ENCODE measurements at places on chromosomes 13 and 19. TPM values are rescaled to one million over a fixed set of nuclear protein-coding genes. Genes with fewer than 3 reads are reported as not detected.
A peak's percentile ranks its signal among the peaks of the same experiment; 100 is the strongest.

CHMP2A gene
- 74.8 TPM for total RNA-seq

AP1M2 gene
- 2.0 TPM for total RNA-seq

DNA sequence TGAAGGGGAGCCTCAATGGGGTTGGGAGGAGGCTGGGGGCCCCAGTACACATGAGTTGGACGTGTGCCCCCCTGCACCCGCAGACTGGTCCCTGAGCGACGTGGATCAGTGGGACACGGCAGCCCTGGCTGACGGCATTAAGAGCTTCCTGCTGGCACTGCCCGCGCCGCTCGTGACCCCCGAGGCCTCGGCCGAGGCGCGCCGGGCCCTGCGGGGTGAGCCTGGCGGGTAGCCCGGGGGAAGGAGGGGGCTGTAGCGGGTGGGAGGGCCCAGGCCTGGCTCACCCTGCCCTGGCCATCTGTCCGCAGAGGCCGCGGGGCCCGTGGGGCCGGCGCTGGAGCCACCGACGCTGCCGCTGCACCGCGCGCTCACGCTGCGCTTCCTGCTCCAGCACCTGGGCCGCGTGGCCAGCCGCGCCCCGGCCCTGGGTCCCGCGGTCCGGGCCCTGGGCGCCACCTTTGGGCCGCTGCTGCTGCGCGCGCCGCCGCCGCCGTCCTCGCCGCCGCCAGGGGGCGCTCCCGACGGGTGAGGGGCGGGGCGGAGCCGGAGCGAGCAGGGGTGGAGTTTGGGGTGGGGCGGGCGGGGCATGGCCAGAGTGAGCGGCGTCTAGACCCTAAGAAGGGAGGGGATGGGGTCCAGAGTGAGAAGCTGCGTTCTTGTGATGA lies 8.1 kb downstream of the PIK3R2 start:
- H3K4me3 ChIP-seq: peak overlapping the region; percentile 73
- no peak overlapping the region for H3K27ac ChIP-seq
- H3K36me3 ChIP-seq: peaks cover 3% of the 10 kb centered on the region
- peak; percentile 84 for DNase-seq

DNA sequence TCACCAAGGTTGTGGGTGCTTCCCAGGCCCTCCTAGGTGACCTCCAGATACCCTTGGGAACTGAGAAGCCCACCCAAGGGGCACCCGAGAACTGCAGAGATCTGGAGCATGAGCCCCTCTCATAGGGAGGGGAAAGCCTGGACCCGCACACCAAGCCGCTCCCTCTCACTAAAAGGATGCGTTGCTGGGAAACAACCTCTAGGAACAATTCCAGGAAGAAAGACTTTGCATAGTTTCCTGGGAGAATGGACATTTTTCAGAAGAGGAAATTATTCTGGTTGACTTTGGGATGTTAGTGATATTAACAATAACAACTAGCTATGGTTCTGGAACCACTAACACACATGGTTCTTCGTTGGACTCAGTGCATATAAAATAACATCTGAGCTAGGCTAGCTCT lies 64.6 kb downstream of the SLC7A1 start:
- DNase-seq: no peak
- no peak overlapping the region for H3K4me3 ChIP-seq
- peaks cover 3% of the 10 kb centered on the region for H3K4me1 ChIP-seq
- no peaks in the 10 kb centered on the region for H3K27me3 ChIP-seq
- H3K27ac ChIP-seq: no peak overlapping the region

GRCh38 chr13:20546556-20546955 lies 20.4 kb upstream of the IFT88 start:
- H3K27me3 ChIP-seq: no peaks in the 10 kb centered on the region
- no peak overlapping the region for H3K4me3 ChIP-seq
- DNase-seq: no peak
- H3K27ac ChIP-seq: peak overlapping the region; percentile 12
- no peaks in the 10 kb centered on the region for H3K36me3 ChIP-seq
- peaks cover 16% of the 10 kb centered on the region for H3K4me1 ChIP-seq

DNA sequence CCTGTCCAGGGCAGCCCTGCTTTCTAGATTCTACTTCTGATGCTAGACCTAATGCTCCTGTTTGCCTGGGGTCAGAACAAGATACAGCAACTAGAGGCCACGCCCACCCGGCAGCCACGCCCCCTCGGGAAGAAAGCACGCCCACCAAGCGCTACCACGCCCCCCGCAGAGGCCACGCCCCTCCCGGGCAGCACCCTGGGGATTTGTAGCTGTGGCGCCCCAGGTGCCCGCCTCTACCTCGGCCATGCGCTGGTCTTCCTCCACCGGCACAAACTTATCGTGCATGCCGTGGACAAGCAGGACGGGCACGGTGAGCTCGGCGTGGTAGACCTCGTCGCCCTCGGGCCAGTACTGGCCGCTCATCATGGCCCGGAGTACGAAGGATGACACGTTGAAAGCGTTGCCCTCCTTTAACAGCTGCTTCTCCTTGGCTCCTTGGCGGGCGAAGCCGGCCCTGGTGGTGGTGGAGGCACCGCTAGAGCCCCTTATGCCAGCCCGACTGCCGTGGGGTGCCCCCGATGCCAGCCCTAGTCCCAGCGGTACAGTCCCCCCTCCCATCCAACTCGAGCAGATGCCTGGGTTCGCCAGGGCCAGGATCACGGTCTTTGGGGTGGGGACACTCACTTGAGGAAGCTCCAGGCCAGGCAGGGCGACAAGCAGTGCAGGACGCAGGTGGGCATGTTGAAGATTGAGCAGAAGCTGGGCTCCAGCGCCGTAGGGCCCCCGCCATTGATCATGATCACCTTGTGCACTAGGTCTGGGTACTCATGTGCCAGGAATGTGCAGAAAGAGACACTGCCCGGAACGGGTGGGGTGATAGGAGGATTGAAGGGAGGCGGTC lies 9.0 kb downstream of the ABHD8 start:
- H3K27ac ChIP-seq: no peak overlapping the region
- peaks cover 5% of the 10 kb centered on the region for H3K4me1 ChIP-seq
- no peaks in the 10 kb centered on the region for H3K27me3 ChIP-seq
- no peaks in the 10 kb centered on the region for H3K36me3 ChIP-seq
- peak; percentile 45 for DNase-seq
- no peak overlapping the region for H3K4me3 ChIP-seq

DNA sequence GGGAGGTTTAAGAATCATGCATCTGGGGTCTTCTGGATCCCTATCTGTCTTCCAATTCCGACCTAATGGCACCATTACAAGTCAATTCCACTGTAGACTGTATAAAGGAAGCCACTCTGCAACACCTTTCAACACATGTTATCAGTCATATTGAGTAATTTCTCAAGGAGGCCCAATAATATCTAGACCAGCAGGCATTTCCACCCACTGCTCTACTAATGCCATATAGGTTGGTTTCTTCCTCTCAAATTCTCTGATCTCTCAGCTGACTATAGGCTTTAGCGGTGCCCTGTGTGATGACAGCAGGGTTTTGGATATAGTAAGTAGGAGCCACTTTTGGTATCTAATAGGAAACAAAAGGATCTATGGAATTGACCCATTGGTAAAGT lies 12.4 kb upstream of the ITM2B start:
- peak overlapping the region; percentile 83 for H3K27ac ChIP-seq
- no peaks in the 10 kb centered on the region for H3K36me3 ChIP-seq
- peak overlapping the region; percentile 77 for H3K4me3 ChIP-seq
- no peak for DNase-seq
- H3K4me1 ChIP-seq: peaks cover 37% of the 10 kb centered on the region

- DNase-seq: no peak
- H3K4me1 ChIP-seq: no peaks in the 10 kb centered on the region
- peaks cover 5% of the 10 kb centered on the region for H3K27me3 ChIP-seq
- H3K36me3 ChIP-seq: no peaks in the 10 kb centered on the region
- H3K4me3 ChIP-seq: no peak overlapping the region
Measured at GRCh38 chr19:38781058-38781457, 7.7 kb upstream of the LGALS7 start.

- DNase-seq: no peak
- H3K27ac ChIP-seq: no peak overlapping the region
Measured at GRCh38 chr13:76976929-76977328, 15.0 kb upstream of the CLN5 start.

Measured in T-helper 17 cell (primary cell).